Iris pigment epithelial cell (primary cell): ENCODE measurements at places on chromosomes 3 and 15.
A peak's percentile ranks its signal among the peaks of the same experiment; 100 is the strongest.

- DNase-seq = peak; percentile 76
Measured at GRCh38 chr15:64503197-64503596, 42.8 kb downstream of the ZNF609 start.

GRCh38 chr3:114408736-114409670 is 115.2 kb downstream of the TIGIT start:
- no peak for DNase-seq

DNA sequence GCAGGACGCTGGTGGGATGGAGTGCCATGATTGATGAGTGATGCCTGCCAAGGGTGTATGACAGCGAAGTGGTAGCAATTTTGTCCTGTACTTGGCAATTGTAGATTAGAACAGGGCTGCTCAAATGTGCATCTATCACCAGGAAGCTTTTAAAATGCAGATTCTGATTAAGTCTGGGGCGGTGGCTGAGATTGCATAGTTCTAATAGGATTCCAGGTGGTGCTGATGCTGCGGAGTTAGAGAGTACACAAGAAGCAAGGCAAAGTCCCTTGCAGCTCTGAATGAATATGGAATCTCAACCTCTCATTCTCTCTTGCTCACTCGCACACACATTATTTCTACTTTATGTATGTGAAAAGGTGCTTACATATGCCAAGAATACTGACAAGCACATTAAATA is 670.4 kb downstream of the FHIT start:
- no peak for DNase-seq

- DNase-seq = peak; percentile 21
Measured at GRCh38 chr3:47315069-47315647, 32.4 kb downstream of the KLHL18 start.

DNA sequence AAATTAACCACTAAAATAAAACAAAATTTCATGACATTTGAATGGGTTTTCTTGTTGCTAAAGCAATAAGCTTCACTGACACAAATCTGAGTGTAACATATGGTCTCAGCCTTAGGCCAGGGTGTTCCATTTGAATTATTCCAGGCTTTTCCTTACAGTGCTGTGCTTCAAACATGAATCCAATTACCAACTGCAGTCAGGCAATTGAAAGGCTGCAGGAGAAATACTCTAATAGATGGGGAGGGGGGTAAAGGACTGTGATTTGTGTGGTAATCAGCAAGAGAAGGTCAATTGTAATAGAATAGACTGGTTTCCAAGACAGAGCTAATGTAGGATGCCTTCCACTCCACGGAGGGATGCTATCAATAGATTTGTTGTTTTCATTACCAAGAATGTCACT is 466.7 kb downstream of the C3orf38 start:
- no peak for DNase-seq

DNA sequence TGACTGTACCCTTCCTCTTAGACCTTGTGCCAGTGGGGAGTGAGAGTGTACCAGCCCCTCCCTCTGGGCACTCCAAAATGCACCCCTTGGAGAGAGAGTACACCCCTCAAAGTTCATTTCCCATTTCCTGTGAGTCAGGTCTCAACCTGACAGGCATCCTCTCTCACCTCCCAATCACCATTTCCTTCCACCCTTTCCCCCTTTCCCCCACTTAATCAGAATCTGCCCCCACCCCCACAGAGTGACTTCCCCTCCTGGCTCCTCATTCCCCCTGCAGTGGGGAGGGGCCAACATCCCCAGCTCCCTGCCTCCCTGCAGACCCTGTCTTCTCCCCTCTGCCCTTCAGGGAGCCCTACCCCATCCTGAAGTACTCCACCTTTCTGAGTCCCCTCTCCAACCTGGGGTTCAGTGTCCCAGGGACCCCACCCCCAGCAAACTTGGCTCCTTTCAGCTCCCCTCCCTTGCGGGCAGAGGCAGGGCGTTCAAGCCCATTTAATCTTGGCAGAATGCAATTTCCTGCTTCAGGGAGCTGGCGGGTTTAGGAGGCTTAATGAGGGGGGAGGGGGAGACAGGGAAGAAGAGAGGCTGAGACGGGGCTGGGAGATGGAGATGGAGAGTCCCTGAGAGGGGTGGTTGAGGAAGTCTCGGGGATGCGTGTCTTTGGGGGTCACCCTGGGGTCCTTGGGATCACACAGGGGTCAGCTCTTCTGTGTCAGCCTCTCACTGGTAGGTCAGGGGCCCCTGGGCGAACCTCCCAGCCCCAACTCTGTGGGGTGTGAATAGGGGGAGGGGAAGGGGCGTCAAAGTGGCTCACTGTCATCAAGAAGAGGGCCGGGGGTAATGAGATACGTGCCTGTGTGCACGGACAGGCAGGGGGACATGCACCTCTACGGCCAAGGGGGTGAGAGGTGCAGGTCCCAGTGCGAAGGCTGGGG is 16.6 kb upstream of the SEMA3F start:
- no peak for DNase-seq

- DNase-seq = no peak
Measured at GRCh38 chr3:19903649-19904048, 30.4 kb downstream of the EFHB start.

GRCh38 chr3:180180795-180181194 is 144.1 kb upstream of the PEX5L start:
- DNase-seq = peak; percentile 24

DNA sequence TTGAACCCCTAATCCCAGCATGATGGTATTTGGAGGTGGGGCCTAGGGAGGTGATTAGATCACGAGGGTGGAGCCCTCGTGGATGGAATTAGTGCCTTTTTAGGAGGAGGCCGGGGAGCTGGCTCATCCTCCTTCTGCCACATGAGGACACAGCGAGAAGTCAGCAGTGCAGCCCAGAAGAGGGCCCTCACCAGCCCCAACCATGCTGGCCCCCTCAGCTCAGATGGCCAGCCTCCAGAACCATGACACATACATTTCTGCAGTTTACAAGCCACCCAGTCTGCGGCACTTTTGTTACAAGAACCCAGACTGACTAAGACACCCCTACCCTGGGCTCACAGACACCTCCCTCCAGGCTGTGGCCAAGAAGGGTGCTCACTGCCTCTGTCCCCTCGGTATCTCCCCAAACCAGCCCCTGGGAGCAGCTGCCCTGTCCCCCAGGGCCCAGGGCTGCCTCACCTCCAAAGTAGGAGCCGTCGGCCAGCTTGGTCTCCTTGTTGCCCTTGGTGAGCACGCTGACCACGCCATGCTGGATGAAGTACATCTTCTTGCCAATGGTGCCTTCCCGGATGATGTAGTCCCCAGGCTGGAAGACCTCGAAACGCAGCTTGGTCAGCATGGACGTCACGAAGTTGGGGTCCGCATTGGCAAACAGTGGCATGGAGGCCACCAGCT is 44.1 kb downstream of the HCN4 start:
- DNase-seq = no peak

GRCh38 chr3:75048650-75049049 is 434.2 kb upstream of the CNTN3 start:
- DNase-seq = peak; percentile 0

GRCh38 chr15:87753539-87753938 is 503.0 kb downstream of the NTRK3 start:
- no peak for DNase-seq

DNA sequence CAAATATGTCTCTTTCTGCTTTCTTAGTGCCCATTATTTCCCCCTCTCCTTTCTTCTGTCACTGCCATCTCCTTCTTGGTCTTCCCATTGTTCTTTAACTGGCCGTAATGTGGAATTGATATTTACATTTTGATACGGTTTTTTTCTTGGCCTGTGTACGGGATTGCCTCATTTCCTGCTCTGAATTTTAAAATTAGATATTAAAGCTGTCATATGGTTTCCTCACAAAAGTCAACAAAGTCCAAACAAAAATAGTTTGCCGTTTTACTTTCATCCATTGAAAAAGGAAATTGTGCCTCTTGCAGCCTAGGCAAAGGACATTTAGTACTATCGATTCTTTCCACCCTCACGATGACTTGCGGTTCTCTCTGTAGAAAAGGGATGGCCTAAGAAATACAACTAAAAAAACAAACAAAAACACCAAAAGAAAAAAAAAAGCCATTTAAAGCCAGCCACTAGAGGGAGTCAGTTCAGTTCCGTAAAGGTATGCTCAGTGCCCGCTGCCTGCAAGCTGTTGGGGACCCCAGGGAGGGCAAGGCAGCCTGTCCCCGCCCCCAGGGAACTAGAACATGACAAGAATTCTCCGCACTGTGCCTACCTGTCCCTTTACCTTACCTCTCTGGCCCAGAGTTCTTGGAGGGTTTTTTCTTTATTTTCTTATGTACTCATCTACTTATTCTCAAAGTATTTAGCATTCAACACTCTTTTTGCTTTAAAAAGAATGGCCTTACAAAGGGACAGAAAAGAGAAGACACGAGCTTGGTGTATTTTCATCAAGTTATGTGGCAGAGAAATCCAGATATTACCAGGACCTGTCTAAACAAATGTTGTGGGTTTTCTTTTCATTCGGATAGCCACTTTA is 30.0 kb upstream of the NR2E3 start:
- DNase-seq = peak; percentile 71

- DNase-seq = peak; percentile 70
Measured at GRCh38 chr15:69194025-69194827, 33.8 kb downstream of the GLCE start.

DNA sequence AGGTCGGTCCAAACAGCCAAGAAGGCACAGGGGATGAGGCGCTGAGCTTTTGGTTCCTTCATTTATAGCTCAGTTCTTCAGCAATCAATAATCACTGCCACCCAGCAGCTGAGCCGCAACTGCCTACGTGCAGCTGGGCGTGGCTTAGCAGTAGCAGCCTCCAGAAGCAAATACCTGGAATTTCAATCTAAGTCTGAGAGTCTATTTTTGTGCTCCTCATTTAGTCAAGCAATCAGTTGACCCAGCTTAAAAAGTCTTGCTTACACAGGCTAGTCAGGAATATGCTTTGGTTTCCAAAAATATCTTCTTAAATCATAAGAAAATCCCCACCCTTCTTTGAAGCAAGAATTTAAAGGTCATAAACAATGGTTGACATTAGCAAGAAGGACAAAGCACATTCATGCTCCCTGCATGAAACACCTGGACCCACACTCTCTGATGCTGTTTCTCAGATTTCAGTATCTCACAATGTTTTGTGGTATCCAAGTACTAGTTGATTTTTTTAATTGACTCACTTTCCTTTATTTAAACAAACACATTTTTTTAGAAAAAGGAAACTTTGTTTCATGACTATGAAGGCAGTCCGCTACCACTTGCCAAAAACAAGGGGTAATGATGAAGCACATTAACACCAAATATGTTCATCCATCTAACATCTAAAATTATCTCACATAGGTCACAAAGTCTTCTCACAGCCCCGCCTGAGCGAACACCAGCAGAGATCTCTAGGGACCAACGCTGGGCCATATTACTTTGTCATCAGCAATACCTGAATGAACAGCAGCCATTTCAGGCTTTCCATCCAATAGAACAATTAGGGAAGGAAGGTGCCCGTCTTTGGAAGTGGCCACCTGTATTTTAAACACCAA is 106.1 kb downstream of the OXNAD1 start:
- peak; percentile 21 for DNase-seq

DNA sequence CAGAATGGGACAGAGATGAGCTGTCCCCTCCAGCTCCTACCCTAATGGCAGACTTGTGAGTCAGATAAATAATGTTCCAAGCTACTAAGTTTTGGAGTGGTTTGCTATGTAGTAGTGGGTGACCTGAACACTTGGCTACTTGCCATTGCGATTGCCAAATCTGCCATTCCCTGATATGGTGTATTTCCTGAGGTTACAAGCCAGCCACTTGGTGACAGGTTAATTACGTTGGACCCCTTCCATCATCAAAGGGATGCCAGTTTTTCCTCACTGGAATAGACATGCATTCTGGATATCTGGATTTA is 33.6 kb downstream of the MORF4L1 start:
- DNase-seq = peak; percentile 83

GRCh38 chr3:25007974-25008658 is 419.9 kb upstream of the RARB start:
- DNase-seq = peak; percentile 83

- DNase-seq = no peak
Measured at GRCh38 chr3:102085431-102086176, 236.3 kb downstream of the NFKBIZ start.

GRCh38 chr3:104906001-104906639 is 460.6 kb upstream of the ALCAM start:
- DNase-seq = no peak

- no peak for DNase-seq
Measured at GRCh38 chr3:123486460-123486859, 37.6 kb upstream of the ADCY5 start.
